ENCODE measurements at places on chromosomes 16 and 17. TPM values are rescaled to one million over a fixed set of nuclear protein-coding genes. Genes with fewer than 3 reads are reported as not detected.

C17orf50 gene
- polyA plus RNA-seq, result not detected

CMTM4 gene
- 24.1 TPM for polyA plus RNA-seq

C16orf96 gene
- not detected for polyA plus RNA-seq

BEAN1 gene
- polyA plus RNA-seq, result 0.40 TPM

ZNF385C gene
- 0.53 TPM for polyA plus RNA-seq
